ENCODE measurements at places on chromosomes 1 and 21.

- no peak for DNase-seq
These were observed 86.1 kb downstream of the SLC16A1 start for GRCh38 chr1:112869895-112870294.

GRCh38 chr21:38495696-38496095, 2.6 kb downstream of the ERG start:
- DNase-seq: no peak

DNA sequence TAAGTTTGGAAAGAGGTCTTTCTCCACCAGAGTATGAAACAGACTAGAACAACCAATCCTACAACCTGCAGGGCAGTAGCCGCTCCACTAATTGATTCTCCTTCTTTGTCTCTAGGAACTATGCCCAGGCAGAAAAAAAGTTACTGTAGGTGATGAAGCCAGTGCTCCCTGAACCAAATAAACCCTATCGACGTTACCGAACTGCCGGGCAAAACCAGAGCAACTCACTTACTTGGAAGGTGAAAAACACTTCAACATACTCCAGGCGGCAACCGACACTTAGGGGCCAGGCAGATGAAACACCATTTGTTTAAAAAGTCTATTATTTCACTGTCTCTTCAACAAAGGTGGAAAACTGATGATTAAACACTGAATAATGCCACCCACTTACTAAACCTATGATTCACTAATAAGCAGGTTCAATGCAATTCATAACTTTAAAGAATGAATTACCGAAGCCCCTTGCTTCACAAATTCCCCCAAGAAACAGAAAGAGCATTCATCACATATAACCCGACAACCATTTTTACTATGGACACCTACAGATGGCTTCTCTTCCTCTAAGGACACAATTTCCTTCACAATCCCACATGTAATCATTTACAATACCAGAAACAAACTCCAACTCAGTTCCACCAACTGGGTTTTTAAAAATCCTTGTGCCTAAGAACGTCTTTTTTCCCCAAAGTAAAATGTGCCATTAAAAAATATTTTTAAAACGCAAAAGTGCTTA, 1.6 kb downstream of the NRIP1 start:
- no peak for DNase-seq

DNA sequence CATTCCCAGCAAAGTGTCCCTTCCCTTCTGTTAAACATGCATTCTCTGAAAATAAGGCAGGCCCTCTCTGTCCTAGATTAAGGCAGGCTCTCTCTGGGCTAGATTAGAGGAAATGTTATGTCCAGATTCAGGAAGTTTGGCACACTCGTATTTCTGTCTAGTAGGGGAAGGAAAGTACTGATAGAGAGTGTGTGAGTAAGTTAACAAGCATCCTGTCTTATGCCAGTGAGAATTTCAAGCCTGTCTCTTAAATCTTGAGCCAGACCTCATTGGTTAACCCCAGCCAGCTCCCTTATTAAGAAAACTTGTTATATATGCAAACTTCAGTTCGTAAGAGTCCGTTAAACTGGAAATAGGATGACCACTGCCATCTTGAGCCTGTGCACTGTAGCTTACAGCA, 31.6 kb downstream of the IGSF5 start:
- DNase-seq: no peak

DNA sequence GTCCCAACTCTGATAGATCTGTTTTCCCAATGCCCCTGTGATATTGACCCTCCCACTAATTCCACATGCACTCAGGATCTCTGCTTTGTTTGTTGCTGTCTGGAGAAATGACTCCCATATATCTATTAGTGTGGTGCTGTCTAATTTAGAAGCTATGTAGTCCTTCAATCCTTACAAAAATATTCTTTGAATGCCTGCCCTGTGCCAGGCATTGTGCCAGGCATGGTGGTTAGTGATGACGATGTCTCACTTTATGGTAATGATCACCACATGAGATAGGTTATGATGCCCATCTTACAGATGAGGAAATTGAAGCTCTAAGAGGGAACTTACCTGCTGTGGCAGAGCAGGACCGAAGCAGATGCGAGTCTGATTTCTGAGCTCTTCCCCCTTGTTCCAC, 12.9 kb downstream of the MYOG start:
- DNase-seq: no peak

- no peak for DNase-seq
These were observed 946 bp upstream of the HNRNPR start for GRCh38 chr1:23344987-23345472.

- no peak for DNase-seq
These were observed 75.7 kb upstream of the C1orf87 start for GRCh38 chr1:60149251-60149650.

GRCh38 chr1:66000033-66000637, 207.4 kb downstream of the PDE4B start:
- DNase-seq: no peak

GRCh38 chr1:179337942-179338560, 27.7 kb upstream of the AXDND1 start:
- no peak for DNase-seq

DNA sequence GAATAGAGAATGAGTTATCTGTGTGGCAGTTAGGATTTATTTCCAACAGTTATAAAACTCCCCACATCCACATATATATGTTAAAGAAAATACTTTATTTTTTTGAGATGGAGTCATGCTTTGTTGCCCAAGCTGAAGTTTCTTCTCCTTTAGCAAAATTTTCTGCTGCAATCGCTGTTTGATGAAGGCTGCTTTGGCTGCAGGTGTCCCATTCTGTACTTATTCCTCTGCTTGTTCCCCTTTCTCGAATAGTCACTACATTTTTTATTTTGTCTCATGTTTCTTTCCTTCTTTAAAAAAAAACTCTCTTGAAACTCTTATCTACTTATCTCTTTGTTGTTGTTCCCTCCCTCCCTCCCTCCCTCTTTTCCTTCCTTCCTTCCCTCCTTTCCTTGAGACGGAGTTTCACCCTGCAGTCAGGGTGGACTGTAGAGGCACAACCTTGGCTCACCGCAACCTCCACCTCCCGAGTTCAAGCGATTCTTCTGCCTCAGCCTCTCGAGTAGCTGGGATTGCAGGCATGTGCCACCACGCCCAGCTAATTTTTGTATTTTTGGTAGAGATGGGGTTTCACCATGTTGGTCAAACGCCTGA, 10.6 kb downstream of the OR2W3 start:
- DNase-seq: no peak

- no peak for DNase-seq
These were observed 35.0 kb upstream of the RNF2 start for GRCh38 chr1:185010361-185010760.

- DNase-seq: peak; percentile 41
These were observed 35.8 kb upstream of the TDRD10 start for GRCh38 chr1:154466206-154466605.

- DNase-seq: no peak
These were observed 56.4 kb upstream of the ADORA3 start for GRCh38 chr1:111559736-111560279.

DNA sequence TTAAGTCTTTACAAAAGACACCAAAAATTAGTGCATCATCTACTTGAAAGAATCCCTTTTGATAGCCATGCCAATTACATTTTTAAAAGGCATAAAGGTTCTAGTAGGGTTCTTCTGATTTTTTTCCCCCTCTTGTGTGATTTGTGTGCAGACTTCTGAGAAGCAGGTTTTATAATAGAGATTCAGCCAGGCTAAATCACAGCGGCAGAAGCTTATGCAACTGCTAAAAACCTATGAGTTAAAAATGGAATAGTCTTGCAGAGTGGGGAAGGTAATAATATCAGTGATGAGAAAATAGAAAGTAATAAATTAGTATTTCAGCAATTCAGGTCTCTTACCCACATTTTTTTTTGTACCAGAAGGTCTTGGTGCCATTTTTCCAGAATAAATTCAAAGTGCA, 17.7 kb downstream of the STUM start:
- no peak for DNase-seq

DNA sequence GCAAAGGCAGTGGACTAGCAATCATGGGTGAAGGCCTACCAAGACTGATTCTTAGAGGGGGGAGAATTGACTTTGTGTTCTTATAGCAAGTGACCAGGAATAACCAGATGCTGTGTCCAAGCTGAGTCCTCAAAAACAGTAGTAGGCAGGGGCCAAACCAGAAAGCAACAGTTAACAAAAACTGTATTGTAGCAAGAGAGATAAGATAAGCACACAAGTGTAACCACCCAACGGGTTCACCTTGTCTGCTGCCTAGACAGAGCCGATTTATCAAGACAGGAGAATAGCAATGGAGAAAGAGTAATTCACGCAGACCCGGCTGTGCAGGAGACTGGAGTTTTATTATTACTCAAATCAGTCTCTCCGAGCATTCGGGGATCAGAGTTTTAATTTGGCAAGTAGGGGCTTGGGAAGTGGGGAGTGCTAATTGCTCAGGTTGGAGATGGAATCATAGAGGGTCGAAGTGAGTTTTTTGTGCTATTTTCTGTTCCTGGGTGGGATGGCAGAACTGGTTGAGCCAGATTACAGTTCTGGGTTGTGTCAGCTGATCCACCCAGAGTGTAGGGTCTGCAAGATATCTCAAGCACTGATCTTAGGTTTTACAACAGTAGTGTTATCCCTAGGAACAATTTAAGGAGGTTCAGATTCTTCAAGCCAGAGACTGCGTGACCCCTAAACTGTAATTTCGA, 8.3 kb upstream of the CSRP1 start:
- DNase-seq: no peak

DNA sequence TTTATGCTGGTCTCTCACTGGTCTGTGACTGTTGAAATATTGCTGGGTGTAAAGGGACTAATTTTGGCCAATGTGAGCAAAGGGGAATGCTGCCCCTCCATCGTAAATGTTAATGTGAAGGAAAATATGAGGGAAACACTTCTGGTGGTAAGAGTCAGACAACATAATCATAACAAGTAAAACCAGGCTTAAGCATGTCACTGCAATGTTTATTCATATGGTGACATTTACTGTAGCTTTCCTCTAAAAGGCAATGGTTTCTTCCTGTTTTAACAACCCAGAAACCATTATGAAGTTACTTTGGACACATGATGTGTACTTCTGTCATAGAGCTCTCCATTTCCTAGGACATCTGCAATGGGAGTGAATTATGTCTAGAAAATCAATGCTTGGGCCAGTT, 358.0 kb downstream of the LMO4 start:
- DNase-seq: no peak

GRCh38 chr1:25022361-25023189, 92.5 kb upstream of the RUNX3 start:
- DNase-seq: peak; percentile 99

DNA sequence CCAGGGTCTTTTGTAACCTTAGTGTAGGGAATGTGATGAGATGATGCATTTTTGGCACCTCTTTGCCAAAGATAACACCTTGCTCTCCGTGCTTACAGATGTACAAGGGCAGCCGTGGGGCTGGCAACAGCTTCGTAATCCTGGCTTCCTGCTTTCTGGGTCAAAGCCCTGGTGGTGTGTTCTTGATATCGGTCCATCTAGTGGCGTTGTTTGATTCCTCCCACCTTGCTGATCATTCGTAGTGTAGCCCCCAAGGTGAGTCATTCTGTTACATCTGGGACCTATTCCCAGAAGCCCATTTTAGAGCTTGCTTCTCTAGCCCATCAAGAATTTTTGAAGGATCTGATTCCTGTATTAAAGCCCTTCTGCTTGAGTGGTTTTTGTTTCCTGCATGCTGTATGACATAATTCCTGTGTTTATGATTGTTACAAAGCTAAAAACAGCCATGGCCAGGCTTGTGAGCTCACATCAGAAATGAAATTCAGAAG, 7.0 kb upstream of the CCT8 start:
- DNase-seq: peak; percentile 50

DNA sequence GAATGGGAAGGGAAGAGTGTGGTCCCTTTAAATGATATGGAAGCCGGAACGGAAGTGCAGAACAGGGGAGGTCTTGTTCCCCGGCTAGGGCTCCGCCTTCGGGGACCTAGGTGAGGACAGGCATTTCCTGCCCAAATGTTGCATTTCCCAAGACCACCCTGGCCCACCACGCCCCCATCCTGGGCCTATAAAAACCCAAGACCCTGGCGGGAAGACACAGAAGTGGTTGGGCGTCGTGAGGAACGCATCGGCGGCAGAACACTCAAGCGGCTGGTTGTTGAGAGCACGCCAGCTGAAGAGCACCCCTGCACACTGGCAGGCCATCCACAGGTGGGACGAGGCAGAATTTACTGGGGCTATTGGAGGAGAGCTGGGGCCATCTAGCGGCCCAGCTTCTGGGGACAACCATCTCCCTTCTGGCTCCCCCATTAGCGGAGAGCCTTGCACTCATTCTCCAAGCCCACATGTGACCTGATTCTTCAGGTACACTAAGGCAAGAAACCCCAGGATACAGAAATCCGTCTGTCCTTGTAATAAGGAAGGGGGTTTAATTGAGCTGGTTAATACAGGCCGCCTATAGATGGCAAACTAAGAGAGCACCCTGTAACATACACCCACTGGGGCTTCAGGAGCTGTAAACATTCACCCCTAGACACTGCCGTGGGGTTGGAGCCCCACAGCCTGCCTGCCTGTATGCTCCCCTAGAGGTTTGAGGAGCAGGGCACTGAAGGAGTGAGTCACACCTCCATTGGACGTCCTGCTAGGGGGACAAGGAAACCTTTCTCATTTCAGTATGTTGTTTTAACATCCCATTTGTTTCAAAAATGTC, 1327.9 kb downstream of the BRINP3 start:
- DNase-seq: no peak

GRCh38 chr1:67683766-67684525, 1.1 kb upstream of the GADD45A start:
- DNase-seq: peak; percentile 85

DNA sequence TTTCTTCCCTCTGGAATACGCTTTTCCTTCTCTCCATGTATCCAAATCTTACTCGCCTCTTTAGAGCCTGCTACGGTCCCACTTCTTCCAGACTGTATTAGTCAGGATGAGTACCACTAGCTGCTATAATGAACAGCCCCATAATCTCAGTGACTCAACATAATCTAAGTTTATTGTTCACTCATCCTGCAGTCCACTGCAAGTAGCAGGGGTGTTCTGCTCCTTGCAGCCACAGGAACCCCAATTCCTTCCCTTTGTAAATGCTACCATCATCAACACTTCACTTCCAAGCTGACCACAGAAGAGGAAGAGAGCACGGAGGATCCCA, 18.1 kb upstream of the LDLRAP1 start:
- DNase-seq: no peak

DNA sequence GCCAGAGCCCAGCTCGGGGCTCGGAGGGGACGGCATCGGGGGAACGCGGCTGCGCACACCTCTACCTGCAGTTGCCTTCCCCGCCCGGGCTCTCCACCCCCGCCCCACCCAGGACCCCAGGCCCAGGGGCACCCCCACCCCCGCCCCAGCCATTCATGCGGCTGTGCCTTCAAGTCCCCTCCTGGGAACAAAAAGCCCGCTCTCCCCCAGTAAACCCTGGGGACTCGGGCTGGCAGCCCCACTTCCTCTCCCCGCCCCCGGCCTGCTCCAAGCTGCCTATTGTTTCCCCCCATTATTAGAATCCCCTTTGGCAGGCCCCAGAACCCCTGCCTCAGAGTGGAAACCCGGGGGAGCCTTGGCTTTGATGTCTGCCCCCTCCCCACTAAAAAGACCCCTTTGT, 18.0 kb downstream of the MEGF6 start:
- no peak for DNase-seq

DNA sequence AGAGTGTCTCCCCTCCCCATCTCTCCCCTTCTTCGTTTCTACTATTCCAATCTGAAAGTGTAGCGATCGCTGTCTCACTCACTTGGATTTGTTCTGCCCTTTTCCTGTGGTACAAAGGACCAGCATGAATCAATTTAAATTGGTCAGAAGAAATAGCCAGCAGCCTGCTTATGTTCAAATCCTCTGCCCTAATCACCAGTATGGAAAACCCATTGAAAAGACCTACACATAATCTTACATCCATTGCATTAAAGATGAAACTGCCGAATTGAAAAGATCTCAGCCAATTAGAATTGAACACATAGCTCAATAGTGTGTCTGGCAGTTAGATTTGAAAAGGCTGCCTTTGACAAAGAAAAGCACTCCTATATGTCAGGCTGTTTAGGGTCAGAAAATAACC, 122.6 kb downstream of the TNNI3K start:
- DNase-seq: no peak
